Renal cortex interstitium (tissue), 15 donors: ENCODE measurements at places on chromosomes 7 and 10.
A peak's percentile ranks its signal among the peaks of the same experiment; 100 is the strongest.

- no peak for DNase-seq
These were observed 22.3 kb downstream of the BRAF start for GRCh38 chr7:140902303-140902953.

DNA sequence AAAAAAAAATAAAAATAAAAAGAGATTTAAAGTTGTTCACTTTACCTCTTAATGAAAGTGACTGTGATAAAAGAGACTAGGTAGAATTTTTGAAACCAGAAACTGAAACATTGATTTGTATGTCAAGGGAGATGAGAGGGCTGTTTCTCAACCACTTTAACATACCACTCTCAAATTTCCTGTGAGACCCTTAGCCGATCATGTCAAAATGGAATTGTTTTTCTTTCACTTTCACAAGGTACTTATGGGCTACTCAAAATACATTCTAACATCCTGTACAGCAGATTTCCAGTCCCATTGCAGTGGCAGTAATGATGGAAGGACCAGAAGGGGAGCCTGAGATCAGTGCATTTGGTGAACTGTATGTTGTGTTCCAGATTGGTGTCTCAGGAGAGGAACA lies 261.2 kb downstream of the PPP1R3A start:
- DNase-seq, result no peak

DNA sequence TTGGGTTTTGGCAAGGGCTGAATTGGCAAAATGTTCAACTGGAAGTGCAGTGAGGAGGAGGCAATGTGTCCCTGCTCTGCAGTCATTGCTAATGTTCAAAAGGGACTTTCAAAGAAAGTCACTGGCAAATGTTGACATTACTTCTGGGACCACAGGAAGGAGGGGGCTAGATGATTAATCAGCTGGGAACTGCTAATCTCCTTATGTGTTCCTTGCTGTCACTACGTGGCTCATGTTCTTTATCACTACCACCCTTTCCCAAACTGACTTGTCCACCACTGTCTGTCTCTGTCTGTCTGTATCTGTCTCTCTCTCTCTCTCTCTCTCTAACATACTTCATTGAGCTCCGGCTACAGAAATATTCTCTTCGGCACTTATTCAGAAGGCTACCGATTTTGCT lies 86.9 kb upstream of the MTPN start:
- DNase-seq, result no peak

DNA sequence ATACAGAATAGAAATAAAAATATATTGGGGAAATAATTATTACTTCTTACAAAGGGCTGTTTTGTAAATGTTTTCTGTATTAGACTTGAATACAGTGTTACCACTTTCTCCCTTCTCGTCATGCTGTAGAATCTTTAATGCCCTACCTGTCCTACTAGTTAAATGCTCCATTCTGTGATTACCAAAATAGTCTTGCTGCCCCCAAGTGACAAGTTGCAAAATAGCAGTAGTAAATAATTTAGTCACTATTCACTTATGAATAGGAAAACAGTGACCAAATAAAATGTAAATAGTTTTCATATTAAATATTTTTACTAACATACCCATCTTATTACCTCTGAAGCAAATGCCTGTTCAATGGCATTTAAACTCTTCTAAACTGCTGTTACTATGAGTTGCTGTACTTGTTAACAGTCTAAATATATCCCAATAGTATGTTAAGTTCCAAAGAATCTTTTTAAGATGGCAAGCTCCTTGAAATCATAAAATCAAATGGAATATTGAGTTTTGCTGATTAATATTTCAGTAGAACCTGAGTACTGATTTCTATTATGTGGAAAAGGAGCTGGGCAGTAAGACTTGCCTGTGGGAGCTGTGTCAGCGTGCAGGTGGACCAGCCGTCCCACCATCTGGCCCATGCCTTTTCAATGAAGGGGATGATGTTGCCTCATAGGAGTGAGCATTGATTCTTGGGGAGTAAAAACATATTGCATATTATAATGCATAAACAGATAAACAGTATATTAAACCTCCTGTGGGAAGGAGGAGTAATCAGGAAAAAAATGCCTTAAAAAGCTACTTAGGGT lies 18.1 kb upstream of the OIT3 start:
- DNase-seq, result peak; percentile 13

GRCh38 chr10:61153771-61154170 lies 209.8 kb upstream of the RHOBTB1 start:
- no peak for DNase-seq

GRCh38 chr7:112484671-112485167 lies 3.9 kb downstream of the LSMEM1 start:
- no peak for DNase-seq

DNA sequence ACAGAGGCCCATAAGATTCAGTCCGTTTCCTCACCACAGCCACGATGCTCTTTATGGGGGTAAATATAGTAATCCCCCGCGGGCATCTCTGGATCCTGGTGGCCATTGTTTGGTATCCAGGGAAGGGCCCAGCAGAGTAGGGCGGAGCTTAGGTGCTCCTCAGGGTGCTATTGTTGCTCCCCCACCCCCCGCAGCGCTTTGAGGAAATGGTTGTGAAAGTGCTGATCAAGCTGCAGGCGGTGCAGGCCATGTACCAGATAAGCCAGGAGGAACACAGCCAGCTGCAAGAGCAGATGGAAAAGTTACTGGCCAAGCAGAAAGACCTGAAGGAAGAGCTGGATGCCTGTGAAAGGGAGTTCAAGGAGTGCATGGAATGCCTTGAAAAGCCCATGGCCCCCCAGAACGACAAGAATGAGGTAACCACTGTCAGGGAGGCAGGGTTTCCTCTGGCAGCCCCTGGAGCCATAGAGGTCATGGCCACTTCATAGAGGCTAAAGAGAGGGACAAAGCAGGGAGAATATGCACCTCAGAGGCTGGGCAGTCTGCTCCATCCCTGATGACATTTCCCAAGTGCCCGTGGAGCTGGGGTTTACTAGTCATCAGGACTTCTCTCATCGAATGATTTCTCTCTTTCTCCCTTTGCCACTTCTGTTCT lies 17.6 kb upstream of the FLNC start:
- no peak for DNase-seq

GRCh38 chr7:148630078-148630477 lies 39.5 kb downstream of the C7orf33 start:
- DNase-seq, result no peak

GRCh38 chr10:74039561-74040145 lies 41.7 kb downstream of the VCL start:
- DNase-seq, result no peak

GRCh38 chr10:28291881-28292297 lies 11.0 kb downstream of the MPP7 start:
- no peak for DNase-seq

- no peak for DNase-seq
These were observed 38.6 kb downstream of the MRC1 start for GRCh38 chr10:17847585-17848296.

GRCh38 chr7:39700165-39700564 lies 76.8 kb downstream of the RALA start:
- DNase-seq, result no peak

DNA sequence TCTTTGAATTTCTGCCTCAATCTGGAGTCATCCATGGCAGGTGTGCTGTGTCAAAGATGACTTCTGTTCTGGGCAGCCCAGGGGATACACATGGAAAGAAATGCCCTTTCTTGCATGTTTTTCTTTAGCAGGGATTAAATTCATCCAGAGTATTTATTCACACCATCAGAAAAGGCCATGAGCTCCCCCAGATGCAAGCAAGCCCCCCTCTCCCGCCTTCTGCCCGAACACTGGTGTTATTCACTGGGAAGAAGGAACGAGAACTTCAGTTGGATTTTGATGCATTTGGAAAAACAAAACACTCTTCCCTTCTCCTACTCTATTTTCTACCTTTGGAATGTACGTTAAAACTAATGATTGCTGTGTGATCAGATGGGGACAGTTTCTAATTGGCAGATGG lies 1.4 kb downstream of the PLPP4 start:
- no peak for DNase-seq

- peak; percentile 74 for DNase-seq
These were observed 551.2 kb downstream of the GALNT17 start for GRCh38 chr7:71682841-71683781.

DNA sequence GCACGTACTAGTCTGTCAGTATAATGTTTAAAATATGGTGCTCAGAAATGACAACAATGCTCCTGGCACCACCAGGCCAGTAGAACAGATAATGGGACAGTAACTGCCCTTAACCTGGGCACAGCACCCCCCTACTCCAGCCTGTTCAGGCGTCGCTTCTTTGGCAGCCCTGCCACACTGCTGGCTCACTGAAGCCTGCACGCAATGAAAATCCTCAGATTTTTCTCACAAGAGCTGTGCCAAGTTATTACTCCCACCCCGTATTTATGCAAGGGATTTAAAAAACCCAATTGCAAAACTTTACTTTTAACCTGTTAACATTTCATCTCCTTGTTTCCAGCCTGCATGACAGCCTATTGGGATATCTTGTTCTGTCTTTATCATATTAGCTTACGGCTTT lies 56.6 kb upstream of the LAMB1 start:
- no peak for DNase-seq

DNA sequence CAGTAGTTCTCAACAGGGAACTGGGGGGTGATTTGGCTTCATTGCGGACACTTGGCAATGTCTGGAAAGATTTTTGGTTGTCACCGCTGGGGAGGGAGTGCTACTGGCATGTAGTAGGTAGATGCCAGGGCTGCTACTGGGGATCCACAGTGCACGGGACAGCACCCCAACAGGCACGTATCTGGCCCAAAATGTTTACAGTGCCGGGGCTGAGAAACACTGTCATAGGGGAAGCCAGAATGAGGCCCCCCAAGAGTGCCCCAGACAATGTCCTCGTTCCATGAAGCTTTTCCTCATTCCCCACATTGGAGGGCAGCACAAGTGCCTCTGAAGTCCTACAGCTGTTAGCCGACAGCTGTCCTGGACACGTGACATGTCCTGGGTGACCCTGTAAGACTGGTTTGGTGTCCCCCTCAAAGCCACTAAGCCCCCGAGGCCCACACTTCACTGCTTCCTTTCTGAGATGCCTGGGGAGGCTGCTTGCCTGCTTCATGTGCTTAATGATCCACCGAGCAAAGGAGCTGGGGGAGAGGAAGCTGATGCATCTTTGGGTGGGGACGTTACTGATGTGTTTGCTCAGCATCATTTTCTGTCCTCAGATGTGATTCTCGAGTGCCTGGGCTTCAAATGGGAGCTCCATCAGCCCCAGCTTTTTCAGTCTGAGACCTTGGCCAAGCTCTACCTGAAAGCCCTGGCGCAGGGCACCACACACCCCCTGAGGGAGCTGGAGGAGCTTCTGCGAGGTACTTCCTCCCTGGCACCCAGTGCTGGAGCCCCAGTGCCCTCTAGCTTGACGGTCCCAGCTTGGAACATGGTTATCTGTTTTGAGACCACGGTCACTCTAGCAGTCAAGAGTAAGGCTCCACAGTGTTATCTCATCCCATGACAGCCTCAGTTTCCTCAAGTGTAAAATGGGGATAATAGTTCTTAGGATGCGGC lies 14.7 kb downstream of the BTBD16 start:
- no peak for DNase-seq

DNA sequence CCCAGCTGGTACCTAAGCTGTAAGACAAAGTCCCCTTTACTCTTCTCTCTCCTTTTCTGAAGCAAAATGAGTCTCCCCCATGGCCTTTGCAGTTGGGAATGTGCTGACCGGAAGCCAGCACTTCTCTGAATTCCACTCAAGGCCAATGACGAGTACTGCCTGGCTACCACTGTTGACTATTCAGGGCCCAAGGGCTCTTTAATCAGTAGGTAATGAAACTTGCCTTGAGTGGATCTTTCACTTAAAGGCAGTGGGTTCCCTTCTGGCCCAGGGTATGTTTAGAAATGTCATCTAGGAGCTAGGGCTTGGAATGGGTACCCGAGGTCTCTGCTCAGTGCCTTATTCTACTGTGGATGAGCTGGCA lies 197.1 kb downstream of the BBS9 start:
- DNase-seq, result no peak

GRCh38 chr7:11330717-11331116 lies 357.0 kb downstream of the PHF14 start:
- no peak for DNase-seq

- DNase-seq, result no peak
These were observed 170.8 kb downstream of the PDE1C start for GRCh38 chr7:31899356-31899927.

DNA sequence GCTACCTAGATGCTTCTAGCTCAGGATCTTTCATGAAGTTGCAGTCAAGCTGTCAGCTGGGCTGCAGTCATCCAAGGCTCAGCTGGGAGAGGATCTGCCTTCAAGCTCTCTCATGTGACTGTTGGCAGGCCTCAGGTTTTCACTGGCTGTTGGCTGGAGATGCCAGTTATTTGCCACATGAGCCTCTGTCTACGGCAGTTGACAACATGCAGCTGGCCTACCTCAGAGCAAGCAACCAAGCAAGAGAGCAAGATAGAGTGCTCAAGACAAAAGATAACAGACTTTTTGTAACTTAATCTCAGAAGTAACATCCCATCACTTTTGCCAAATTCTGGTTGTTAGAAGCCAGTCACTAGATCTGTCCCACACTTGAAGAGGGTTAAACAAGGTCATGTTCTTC lies 125.8 kb downstream of the TPST1 start:
- DNase-seq, result peak; percentile 60

GRCh38 chr7:30612658-30613265 lies 18.1 kb downstream of the GARS1 start:
- no peak for DNase-seq

DNA sequence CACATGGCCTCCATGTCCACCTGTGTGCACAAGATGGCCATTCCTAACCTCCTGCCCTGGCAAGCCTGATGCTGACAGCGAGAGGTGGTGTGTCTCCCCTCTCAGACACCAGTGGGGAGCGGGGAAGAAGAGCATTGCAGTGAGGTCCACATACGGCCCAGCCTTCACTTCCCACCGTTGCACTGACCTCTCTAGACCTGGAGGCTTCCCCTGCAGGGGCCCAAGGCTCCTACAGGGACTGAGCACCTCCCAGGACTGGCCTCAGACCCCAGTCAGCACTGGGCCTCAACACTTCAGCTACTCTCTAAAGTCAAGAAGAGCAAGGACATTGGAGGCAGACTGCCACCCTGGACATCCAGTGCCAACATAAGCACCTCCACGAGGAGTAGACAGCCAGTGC lies 15.9 kb downstream of the STK32C start:
- no peak for DNase-seq
